ENCODE measurements at places on chromosomes 4 and X.
A peak's percentile ranks its signal among the peaks of the same experiment; 100 is the strongest.

DNA sequence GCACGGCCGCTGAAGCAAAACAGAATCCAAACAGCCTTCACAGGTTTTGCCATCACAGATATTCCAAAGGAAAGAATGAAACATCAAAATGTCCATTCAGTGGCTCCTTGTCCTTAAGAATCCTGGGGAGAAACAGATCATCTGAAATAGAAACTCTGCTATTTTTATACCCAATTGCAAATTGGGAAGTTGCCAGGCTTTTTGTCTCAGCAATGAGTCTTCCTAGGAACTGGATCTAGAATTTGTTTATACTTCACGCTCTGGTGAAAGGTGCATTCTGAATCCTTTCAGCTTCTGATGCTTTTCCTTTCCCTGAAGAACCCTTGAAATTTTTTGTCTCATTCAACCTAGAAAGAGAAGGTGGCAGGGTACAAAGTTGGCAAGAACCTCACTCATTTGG is 218.9 kb downstream of the FBXW7 start:
- DNase-seq: no peak

DNA sequence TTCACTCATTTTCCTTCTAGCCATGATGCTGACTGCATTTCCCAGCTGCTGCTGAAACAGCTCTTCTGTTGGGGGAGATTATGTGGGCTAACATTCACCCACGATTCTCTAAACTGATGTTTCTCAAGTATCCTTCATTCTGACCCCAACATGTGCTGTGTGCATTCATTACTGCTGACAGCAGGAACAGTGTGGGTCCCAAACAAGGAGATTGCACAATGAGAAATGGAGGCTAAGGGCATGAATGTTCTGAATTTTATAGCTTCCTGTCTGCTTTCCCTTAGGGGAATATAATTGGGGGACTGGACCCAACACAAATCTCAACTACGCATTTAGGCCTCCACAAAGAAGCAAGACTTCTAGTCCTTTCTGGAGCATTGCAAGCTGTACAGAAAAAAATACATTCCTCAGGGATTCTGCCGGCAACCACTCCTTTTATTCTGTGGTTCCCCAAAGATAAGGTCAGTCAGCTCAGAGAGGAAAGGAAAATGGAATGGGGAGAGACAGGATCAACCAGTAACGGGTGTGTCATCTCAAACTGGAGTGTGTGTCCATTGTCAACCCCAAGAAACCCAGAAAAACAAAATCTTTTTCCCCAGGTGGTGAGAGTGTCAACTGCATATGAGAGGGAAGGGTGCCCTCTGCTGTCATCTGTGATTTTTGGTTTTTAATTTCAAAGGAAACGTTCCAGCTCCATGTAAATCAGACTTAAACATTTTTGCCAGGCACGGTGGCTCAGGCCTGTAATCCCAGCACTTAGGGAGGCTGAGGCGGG is 81.5 kb upstream of the EGFL6 start:
- DNase-seq: peak; percentile 87

DNA sequence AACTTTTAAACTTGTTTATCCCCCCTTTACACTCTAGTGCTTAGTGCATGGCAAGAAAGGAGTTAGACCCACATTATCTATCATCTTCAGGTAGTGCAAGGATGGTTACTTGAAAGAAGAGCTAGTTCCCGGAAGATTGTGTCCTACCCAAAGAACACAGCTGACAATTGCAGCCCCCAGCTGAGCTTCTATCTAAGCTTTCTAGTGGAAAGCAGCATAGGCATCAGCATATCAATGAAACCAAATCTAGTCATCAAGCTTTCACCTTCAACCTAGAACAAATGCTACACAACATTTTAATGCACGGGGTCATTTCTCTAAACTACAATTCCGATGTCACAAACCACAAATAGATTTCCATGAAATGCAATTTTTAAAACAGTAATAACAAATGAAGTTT is 88.9 kb upstream of the TFDP3 start:
- no peak for DNase-seq

DNA sequence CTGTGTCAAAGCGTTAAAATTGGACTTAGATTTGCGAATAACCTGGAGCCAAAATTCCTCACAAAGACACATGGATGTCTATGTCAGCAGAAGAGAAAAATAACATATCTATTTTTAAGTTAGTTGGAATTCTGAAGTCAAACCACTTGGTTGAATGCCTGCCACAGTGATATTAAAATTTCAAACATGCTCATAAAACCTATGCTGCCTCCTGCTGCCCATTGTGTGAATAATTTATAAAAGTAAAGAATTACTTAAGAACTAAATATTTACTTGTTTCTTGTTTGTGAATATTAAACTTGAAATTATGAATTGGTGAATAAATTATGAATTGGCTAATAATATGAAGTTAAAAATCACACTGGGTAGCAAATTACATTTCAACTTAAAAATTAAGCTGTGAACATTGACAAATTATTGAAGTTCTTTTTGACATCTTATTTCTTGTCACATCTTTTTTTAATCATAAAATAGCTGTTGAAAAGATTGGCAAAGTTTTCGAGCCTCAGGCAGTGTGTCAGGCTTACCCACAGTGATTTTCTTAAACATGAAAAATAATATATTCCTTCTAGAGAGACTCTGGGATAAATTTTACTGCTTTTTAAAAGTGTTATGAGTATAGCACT is 35.4 kb downstream of the FABP2 start:
- peak; percentile 65 for DNase-seq

DNA sequence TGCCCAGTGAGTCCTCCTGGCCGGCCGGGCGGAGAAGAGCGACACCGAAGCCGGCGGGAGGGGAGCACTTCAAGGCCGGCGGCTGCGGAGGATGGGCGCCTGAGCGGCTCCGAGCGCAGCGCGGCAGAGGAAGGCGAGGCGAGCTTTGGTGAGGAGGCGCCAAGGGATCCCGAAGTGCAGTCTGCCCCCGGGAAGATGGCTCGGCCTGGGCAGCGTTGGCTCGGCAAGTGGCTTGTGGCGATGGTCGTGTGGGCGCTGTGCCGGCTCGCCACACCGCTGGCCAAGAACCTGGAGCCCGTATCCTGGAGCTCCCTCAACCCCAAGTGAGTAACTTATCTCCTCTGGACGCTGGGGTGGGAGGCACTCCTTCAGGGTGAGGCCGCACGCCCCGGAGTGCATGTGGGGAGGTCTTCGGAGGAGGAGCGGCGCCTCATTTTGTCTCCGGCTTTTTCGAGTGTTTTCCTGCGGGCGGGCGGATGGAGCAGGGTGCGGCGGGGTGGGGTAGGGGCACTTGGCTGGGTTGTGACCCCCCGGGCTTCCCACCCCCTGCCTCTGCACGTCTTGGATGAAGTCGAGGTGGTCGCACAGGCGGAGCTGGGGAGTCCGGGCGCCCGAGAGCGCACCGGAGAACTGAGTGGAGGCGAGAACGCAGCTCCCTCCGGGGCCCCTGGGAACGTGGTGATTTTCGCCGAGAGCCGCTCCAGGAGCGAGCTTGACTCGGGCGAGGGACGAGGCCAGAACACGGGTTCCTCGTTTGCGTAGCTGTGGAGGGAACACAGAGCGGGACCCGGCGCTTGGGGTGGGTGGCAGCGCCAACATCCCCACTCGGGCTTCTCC is 979 bp downstream of the EFNB1 start:
- no peak for DNase-seq
